Kidney capillary endothelial cell (primary cell): ENCODE measurements at places on chromosomes 7 and 10.

DNA sequence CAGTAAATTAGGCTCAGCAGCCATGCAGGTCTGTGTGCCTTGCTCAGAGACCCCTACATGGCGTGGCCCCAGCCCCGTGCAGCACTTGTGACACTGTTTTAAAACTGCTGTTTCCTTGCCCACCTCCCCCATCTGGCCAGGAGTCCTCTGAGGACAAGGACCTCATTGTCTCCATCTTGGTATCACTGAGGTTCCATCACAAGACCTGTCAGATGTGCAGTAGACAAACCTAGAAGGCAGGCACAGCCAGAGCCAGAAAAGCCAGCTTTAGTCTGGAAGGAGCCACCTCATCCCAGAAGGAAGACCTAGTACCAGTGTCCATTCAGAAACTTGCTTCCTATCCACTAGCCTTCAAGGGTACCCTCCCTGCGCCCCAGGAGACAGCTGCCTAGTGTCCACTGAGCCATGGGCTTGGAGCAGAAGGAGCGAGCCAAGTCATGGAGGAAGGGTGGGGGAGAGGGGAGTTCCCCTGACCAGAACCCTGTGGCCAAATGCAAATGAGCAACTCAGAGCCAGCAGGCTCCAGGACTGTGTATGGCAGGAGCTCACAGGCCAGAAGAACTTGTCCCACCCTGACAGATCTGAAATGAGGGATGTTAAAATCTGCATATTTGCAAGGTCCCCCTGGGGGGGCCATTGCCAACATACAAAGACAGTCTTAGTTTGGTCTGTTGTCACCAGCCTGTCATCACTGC is 176.1 kb downstream of the SH3PXD2A start:
- no peak for DNase-seq

GRCh38 chr7:140671966-140672365 is 779 bp upstream of the ADCK2 start:
- DNase-seq: no peak

DNA sequence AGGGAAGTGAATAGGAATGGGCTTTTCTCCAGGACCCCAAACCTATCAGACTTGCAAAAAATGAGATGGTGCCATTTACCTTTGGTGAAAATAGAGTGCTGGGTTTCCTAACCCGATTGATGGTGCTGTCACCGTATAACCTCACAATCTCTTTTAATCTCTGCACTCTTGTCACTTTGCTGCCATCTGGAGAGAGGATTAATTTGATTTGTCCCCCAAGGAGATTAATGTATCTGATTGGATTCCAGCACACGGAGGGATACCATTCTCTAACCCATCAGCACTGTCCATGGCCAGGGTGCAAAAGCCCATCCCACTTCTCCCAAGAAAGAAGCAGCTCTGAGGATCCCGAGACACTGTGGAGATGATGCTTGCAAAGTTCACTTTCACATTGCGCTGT is 86.3 kb upstream of the NFE2L3 start:
- DNase-seq: no peak

- no peak for DNase-seq
Measured at GRCh38 chr10:131880016-131880590, 20.7 kb upstream of the PPP2R2D start.

DNA sequence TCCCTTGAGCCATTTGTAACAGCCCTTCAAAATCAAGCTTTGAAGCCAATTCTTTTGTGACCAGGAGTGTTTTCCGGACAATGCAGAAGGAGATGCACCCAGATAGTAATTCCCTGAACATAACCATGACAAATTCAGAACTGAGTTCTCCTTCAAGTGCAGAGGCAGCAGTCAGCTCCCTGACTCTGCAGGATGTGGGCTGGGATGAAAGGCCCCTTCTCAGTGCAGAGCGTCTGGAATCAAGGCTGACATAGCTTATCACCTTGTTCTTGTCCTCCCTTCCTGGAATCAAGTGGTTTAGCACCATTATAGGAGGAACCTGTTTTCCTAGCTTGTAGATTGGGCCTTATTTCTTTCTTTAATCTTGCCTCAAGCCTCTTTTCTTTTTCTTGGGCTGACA is 143.4 kb downstream of the SORCS3 start:
- DNase-seq: no peak

GRCh38 chr7:83148776-83149175 is 13.9 kb downstream of the PCLO start:
- DNase-seq: peak; percentile 22

DNA sequence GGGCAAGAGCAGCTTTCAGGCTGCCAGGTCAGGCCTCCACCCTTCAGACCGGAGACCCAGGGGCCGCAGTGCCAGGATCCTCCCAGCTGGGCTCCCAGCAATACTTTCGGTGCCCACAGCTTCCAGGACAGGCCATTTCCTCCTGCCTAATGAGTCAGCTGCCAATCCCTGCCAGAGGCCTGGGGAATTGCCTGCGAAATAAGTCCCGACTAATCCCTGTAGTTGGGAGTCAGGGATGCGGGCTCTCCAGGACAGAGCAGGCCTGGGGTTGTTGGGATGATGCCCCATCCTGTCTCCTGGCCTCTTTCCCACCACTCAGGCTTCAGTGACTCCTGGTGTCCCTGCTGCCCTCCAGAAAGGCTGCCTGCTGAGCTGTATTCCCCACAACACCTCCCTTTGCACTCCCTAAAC is 143.5 kb upstream of the UNC5B start:
- peak; percentile 52 for DNase-seq

- no peak for DNase-seq
Measured at GRCh38 chr7:72492461-72493065, 80.4 kb upstream of the CALN1 start.

GRCh38 chr7:3436746-3437145 is 135.7 kb downstream of the SDK1 start:
- DNase-seq: no peak

GRCh38 chr10:110267276-110267675 is 37.4 kb downstream of the SMNDC1 start:
- DNase-seq: no peak

GRCh38 chr7:37150856-37151255 is 297.8 kb downstream of the ELMO1 start:
- no peak for DNase-seq

DNA sequence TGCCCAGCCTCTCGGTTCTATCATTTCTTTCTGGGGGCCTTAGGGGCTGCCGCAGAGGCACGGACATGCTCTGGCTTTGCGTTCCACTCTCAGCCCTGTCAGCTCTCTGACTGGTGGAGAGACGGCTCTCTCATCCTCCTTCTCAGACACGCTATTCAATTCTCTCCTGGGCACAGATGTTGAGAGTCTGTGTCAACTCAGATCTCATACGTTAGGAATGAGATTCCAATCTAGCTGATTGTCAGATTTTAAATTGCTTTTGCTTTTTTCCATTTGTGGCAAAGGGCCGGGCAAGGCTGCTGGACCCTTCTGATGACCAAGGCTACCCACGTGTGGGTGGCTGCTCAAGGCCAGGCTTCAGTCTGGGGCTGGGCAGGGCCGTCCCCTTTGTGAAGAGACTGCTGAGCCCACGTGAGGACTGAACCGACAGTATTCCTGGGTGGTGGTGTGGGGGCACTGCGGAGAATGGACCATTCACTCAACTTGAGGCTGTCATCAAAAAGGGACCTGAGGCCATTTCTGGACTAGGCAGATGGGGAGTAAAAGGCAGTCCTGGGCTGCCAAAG is 71.5 kb downstream of the CLEC2L start:
- DNase-seq: no peak

GRCh38 chr10:24952707-24953645 is 570 bp upstream of the PRTFDC1 start:
- no peak for DNase-seq

GRCh38 chr10:132858121-132859081 is 72.5 kb upstream of the NKX6-2 start:
- DNase-seq: no peak

GRCh38 chr10:97593421-97593820 is 3.9 kb downstream of the C10orf62 start:
- no peak for DNase-seq

- DNase-seq: no peak
Measured at GRCh38 chr7:126378642-126379041, 874.1 kb downstream of the GRM8 start.

- no peak for DNase-seq
Measured at GRCh38 chr10:21146436-21146789, 249.3 kb upstream of the NEBL start.

DNA sequence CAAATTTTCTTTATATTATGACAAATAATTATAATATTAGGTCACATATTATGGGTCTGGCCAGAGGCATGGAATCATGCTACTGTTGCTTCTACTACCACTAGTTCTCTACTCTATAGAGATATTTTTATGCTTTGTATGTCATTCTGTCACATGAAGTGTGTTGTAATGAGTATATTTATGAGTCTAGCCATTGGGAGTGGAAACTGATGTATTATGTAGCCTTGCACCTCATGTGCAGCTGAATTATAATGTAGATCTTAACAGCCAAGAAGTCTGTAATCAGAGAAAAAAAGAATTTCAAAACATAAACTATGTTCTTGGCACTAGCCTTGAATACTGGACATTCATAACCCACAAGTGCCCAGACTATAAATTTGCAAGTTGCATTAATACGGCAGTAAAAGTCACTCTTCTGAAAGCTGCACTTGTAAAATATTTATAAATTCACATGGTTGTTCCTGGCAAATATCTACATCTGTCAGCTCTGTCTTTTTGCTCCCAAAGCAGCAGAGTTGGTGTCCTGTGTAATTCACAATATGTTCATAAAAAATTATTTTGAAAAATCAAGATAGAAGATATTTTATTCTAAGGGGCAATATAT is 48.6 kb upstream of the SKAP2 start:
- no peak for DNase-seq

DNA sequence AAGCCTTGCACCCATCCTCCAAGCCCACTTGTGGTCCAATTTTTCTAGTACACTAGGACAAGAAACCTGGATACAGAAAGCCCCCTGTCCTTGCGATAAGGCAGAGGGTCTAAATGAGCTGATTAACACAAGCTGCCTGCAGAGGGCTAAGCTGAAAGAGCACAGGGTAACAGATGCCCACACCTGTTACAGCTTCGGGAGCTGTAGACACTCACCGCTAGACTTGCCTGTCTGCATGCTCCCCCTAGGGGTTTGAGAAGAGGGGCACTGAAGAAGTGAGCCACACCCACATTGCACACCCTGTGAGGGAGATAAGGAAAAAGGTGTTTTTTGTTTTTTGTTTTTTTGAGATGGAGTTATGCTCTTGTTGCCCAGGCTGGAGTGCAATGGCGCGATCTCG is 386.5 kb upstream of the AUTS2 start:
- DNase-seq: no peak

DNA sequence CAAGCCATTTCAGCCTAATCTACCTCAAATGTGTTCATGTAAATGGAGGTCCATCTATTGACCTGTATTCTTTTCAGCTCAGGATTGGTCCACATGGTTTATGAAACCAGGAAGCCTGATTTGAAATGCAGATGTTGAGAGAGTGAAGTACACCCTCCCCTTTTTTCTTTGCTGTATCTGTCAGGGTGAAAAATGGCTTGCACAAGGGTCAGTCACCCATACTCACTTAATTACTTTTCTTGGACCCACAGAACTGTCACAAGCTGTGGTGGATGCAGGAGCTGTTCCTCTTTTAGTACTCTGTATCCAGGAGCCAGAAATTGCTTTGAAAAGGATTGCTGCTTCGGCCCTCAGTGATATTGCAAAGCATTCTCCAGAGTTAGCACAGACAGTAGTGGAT is 41.2 kb downstream of the SPAG6 start:
- no peak for DNase-seq

- DNase-seq: peak; percentile 69
Measured at GRCh38 chr7:39746103-39746819, 122.9 kb downstream of the RALA start.

GRCh38 chr7:4824120-4824775 is 37.6 kb downstream of the PAPOLB start:
- no peak for DNase-seq

GRCh38 chr10:18294633-18295032 is 154.4 kb downstream of the CACNB2 start:
- DNase-seq: no peak

DNA sequence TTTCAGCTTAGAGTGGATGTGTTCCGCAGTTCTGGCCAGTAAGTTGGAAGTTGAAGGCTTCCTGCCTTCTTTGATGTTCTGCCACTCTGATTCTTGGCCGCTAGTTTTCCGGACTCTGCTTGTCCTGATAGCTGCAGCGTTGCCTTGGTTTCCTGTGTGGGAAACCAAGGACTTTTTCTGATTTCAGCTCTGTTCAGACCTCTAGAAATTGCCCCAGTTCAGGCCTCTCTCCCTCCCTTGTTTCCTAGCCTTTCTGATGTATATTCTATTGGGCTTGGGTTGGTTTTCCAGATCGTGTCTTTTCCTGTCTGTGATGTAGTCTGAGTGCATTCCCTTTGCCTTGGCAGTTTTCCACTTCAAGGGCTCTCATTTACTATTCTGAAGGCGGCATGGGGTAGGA is 318.7 kb downstream of the BBS9 start:
- no peak for DNase-seq

- peak; percentile 12 for DNase-seq
Measured at GRCh38 chr10:91887272-91888076, 21.8 kb downstream of the FGFBP3 start.

DNA sequence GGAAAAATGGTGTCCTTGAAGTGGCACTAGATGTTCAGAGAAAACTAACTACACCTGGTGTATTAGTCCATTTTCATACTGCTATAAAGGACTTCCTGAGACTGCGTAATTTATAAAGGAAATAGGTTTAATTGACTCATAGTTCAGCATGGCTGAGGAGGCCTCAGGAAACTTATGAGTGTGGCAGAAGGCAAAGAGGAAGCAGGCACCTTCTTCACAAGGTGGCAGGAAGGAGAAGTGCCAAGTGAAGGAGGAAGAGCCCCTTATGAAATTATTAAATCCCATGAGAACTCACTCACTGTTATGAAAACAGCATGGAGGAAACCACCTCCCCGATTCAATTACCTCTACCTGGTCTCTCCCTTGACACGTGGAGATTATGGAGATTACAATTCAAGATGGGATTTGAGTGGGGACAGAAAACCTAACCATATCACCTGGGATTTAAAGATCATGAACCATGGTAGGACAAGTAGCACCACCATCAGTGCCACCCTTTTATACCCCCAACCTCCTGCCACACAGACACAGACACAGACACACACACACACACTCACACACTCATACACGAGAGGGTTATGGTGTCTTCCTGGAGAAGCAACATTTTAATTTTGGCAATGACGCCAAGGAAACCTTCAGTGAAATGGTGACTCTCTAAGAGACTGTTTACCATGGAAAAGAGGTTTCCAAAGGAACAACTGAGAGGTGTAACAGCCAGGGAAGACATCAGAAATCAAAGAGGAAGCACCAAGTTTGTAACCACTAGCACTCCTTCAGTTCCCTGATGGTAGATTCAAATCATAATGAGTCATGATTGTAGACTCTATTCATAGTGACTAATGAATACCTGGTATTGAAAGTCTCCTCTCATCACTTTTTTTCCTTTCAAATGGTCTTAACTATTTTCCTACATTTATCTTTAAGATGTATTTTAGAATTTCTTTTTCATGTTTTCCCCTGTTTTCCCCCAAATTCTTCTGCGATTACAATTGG is 41.8 kb upstream of the WNT16 start:
- no peak for DNase-seq

GRCh38 chr10:13945390-13946208 is 358.8 kb downstream of the PRPF18 start:
- peak; percentile 89 for DNase-seq

DNA sequence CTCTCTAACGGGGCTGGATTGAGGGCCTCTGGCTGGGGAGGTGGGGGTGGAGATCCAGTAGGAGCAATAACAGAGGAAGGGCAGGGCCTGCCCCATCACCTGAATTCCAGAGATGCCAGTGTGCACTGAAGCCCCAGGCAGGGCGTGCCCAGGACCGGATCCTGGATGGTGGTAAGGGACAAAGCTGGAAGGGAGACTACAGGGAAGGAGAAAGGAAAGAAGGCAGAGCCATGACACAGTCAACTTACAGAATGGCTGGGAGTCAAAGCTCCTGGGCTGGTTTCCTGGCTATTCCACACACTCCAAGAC is 666 bp downstream of the TMEM139 start:
- DNase-seq: no peak
